ENCODE measurements at places on chromosomes 6 and 20. TPM values are rescaled to one million over a fixed set of nuclear protein-coding genes. Genes with fewer than 3 reads are reported as not detected.

DNA sequence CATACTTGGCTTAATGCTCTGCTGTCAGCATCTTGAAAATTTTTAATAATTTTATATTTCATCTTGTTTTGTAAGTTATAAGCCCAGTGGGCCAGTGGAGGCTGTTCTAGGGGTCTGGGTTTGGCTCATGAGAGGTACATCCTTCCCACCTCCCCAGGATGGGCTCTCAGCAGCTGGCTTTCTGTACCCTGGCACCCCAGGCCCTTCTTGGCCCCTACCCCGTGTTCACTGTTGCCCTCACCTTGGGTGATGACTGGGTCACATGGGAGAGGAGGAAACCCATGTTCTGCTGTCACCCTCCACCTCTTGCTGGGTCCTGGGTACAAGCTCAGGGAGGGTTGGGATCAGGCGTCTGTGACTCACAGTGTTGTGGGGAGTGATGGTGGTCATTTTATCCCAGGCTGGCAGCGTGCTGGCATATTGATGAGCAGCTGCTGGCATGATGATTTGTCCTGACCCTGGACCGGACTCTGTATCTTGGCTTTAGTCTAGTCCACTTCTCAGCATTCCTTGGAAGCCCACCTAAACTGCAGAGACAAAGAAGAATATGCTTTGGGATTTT is 34.6 kb downstream of the SLC16A10 start:
- H3K4me3 ChIP-seq: no peak overlapping the region
- H3K4me1 ChIP-seq: no peaks in the 10 kb centered on the region
- H3K36me3 ChIP-seq: no peaks in the 10 kb centered on the region
- H3K27ac ChIP-seq: no peak overlapping the region
- no peak for DNase-seq

DNA sequence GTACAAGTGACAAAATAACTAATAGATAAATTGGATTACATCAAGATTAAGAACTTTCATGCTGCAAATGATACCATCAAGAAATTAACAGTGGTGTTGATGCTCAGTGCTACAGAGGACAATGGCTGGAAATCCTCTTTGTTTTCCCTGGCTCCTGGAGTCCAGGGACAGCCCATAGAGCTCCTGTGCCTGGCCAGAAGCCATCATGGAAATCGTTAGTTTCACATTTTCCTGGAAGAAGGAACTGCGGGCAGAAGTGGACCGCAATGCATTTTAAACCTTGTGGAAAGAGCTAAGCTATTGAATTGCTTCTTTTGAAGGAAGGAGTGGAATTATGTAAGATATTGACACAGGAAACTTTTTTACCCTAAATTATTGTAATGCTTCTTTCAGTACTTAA is 276.0 kb downstream of the GJA1 start:
- no peaks in the 10 kb centered on the region for H3K4me1 ChIP-seq
- H3K4me3 ChIP-seq: no peak overlapping the region
- no peak overlapping the region for H3K27ac ChIP-seq
- H3K36me3 ChIP-seq: no peaks in the 10 kb centered on the region

DNA sequence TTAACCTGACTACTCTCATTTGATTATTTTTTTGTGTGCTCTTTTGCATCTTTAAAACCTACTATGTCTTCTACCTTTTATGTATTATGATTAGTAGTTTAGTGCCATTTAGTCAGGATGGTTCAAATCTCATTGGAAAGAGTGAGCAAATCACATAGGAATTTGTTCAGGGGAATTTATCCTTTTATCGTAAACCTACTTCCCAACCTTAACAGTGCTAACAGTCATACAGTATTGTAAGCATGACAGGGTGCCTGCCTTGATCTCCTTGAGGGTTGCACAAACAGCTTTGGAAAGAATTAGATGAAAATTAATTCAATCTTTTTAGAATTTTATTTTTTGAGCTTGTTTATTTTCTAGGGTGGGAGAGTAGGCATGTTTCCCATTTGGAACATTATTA is 18.3 kb downstream of the RNF8 start:
- H3K4me3 ChIP-seq: no peak overlapping the region
- no peak for DNase-seq
- H3K36me3 ChIP-seq: peaks cover 64% of the 10 kb centered on the region
- peaks cover 6% of the 10 kb centered on the region for H3K4me1 ChIP-seq

GRCh38 chr20:43917380-43917779 is 2.7 kb downstream of the TOX2 start:
- no peak overlapping the region for H3K27ac ChIP-seq
- no peak for DNase-seq
- H3K27me3 ChIP-seq: no peaks in the 10 kb centered on the region
- H3K36me3 ChIP-seq: no peaks in the 10 kb centered on the region

GRCh38 chr6:168557512-168557911 is 116.5 kb downstream of the SMOC2 start:
- H3K4me1 ChIP-seq: no peaks in the 10 kb centered on the region
- H3K27ac ChIP-seq: no peak overlapping the region
- no peak overlapping the region for H3K4me3 ChIP-seq
- no peaks in the 10 kb centered on the region for H3K36me3 ChIP-seq
- H3K27me3 ChIP-seq: no peaks in the 10 kb centered on the region
- DNase-seq: no peak

DNA sequence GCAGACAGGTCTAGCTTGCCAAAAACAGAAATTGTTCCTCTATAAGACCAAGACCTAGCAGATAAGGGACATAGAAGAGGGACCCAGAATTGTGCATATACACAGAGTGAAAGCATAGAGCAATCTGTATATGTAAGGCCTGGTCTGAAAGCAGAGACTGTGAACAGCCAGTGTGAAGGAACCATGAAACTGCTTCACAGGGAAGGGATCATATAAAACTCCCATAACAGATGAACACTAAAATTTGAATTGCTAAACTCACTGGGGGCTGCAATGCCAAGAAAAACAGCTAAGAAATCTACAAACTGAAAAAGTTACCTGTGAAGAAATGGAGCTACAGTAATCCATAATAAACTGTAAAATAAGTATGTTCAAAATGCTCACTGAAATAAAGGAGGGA is 7.0 kb downstream of the ZUP1 start:
- H3K4me3 ChIP-seq: no peak overlapping the region
- H3K4me1 ChIP-seq: no peaks in the 10 kb centered on the region
- peaks cover 16% of the 10 kb centered on the region for H3K36me3 ChIP-seq
- no peak for DNase-seq
- H3K27ac ChIP-seq: no peak overlapping the region

DNA sequence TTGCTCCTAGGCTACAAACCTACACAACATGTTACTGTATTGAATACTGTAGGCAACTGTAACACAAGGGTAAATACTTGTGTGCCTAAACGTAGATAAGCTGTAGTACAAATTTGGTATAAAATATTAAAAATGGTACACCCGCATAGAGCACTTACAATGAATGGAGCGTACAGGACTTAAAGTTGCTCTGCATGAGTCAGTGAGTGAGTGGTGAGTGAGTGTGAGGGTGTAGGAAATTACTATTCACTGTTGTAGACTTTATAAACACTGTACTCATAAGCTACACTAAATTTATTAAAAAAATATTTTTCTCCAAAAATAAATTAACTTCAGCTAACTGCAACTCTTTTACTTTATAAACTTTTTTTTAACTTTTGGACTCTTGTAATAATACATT is 391.6 kb downstream of the ADGRB3 start:
- H3K27ac ChIP-seq: no peak overlapping the region
- DNase-seq: no peak
- H3K27me3 ChIP-seq: no peaks in the 10 kb centered on the region
- H3K36me3 ChIP-seq: no peaks in the 10 kb centered on the region
- no peak overlapping the region for H3K4me3 ChIP-seq

DNA sequence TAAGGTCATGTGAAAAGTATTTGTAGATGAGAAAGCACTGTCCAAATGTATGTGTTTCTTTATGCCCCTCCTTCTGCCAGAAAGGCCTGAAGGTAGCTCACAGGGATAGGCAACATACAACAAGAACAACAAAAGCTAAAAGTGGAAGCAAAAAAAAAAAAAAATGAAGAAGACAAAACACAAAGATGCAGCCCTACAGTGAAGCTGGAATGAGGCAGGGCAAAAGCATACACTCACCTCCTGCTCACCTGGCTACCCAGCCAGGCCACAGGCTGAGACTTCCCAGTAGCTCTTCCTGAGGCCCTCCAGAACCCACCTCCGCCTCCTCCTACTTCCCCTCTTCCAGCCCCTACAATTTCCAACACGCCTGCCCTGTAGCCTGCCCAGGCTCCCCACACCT is 2.4 kb downstream of the UNC5CL start:
- no peaks in the 10 kb centered on the region for H3K27me3 ChIP-seq
- H3K36me3 ChIP-seq: no peaks in the 10 kb centered on the region
- H3K4me3 ChIP-seq: no peak overlapping the region
- no peak overlapping the region for H3K27ac ChIP-seq
- no peak for DNase-seq

DNA sequence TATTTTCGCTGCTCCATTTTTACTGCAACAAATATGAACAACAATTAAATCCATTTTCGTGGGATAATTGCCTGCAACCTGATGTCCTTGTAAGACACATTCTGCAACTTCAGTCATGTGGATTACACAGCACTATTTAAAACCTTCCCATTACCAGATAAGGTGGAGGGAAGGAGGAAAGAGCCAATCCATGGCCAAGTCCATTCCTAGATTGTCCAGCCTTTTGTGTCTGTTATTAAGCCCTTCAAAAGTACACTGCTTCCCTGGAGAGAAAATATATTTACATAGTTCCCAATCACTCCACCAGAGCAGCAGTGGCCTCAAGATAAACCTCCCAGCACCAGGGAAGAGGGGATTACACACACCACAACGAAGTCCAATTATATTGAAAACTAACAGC is 347.9 kb downstream of the CDH26 start:
- no peaks in the 10 kb centered on the region for H3K27me3 ChIP-seq
- H3K36me3 ChIP-seq: no peaks in the 10 kb centered on the region
- no peak overlapping the region for H3K4me3 ChIP-seq
- H3K27ac ChIP-seq: no peak overlapping the region

DNA sequence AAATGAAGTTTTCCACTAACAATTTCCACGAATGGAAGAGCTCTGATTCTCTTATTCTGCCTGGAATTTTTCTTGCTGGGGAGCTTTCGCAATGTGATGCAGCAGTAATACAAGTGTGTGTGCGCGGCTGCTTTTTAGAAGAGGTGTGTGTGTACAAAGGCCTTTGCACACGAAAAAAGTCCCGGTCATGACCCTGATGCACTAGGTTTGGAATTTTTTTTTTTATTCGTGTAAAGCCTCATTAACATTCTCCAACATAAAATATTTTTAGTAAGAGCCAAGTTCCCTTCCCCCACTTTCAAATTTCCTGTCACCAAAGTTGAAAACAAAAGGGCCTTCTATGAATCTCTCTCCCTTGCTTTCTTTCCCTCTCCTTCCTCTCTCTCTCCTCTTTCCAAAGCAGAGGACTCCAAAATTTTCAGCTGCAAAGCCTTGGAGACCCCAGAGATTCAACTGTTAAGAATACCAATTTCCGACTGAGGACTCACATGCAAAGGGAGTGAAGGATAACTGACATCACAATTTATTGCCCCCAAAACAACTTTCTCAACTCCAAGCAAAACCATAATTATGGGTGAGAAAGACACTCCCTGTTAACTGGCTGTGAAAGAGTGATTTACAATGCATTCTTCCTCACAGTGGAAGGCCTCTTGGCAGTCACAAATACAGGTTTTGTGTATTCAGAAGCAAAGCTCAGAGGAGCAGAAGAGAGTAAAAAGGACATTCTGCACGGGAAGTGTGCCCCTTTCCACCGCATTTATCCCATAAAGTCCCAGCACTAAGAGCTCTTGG is 421.2 kb upstream of the JARID2 start:
- no peaks in the 10 kb centered on the region for H3K27me3 ChIP-seq
- no peak overlapping the region for H3K27ac ChIP-seq
- H3K4me3 ChIP-seq: no peak overlapping the region
- H3K36me3 ChIP-seq: no peaks in the 10 kb centered on the region
- H3K4me1 ChIP-seq: no peaks in the 10 kb centered on the region
- DNase-seq: no peak

GRCh38 chr6:151128763-151129370 is 110.9 kb upstream of the AKAP12 start:
- H3K27ac ChIP-seq: no peak overlapping the region
- H3K36me3 ChIP-seq: no peaks in the 10 kb centered on the region
- no peaks in the 10 kb centered on the region for H3K4me1 ChIP-seq
- DNase-seq: no peak
- H3K27me3 ChIP-seq: no peaks in the 10 kb centered on the region

GRCh38 chr20:60213126-60213893 is 255.1 kb downstream of the CDH26 start:
- no peak overlapping the region for H3K4me3 ChIP-seq
- H3K4me1 ChIP-seq: no peaks in the 10 kb centered on the region
- H3K27me3 ChIP-seq: no peaks in the 10 kb centered on the region
- no peaks in the 10 kb centered on the region for H3K36me3 ChIP-seq

DNA sequence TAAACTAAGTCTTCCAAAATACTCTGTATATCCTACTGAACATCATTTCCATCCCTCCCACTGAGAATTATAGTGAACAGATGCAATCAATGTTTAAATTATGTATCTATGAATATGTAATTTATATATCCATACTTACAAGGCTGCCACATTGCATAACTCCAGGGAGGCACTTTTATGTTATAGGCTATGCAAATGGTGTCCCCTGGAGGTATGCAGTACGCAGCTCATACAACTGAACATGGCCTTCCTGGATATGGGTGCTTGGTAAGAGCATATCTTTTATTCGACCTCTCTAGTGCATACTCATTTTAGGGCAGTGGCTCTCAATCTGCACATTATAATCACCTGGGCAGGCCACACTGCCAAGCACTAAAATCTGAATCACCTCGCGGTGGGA is 127.3 kb downstream of the BANF2 start:
- H3K27ac ChIP-seq: no peak overlapping the region
- no peaks in the 10 kb centered on the region for H3K36me3 ChIP-seq
- no peaks in the 10 kb centered on the region for H3K27me3 ChIP-seq
- no peak overlapping the region for H3K4me3 ChIP-seq
- no peak for DNase-seq
- no peaks in the 10 kb centered on the region for H3K4me1 ChIP-seq

DNA sequence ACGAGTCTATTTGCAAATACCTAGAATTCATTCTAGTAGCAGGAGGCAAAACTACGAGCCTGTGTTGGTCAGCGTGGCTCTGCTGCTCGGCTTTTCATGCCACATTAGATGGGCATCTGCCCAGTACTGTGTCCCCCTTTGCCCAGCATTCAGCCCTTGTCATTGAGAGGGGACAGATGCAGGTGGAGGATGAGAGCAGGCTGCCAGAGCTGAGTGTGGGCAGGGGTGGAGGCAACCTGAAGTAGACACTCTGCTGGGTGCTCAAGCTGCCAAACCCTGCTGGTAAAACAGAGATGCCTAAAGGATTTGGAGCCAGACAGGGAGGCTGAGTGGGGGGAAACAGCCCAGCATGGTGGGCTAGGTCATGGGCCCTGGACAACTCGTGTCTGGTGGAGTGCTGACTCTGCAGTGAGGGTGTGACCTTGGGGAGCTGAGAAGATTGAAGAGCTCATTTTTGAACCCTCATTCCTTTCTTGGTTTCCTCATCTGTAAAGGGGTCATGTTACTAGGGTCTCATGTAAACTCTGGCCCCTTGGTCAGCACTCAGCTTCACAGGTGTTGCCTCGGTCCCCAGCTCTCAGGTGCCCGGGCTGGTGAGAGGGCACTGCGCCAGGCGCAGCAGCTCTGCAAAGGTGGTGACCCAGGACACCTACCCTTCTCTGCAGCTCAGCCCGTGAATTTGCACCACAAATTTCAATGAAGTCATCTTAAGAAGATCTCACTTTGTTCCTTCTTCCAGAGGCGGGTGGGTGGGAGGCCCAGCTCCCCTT is 64.2 kb upstream of the BHLHE23 start:
- no peak for DNase-seq
- H3K4me1 ChIP-seq: peaks cover 5% of the 10 kb centered on the region
- H3K4me3 ChIP-seq: no peak overlapping the region

EYA4 gene
- polyA plus RNA-seq: 0.08 TPM

TRAPPC3L gene
- 0.03 TPM for polyA plus RNA-seq

TRIM10 gene
- polyA plus RNA-seq: not detected

CPXM1 gene
- polyA plus RNA-seq: 58.3 TPM

GDAP1L1 gene
- polyA plus RNA-seq: 0.55 TPM

WFDC10B gene
- not detected for polyA plus RNA-seq

IPCEF1 gene
- not detected for polyA plus RNA-seq

Measured in SK-N-SH (cell line).